ENCODE measurements at places on chromosomes 5 and 9.

GRCh38 chr5:38414348-38414747, 142.1 kb downstream of the LIFR start:
- no peak for DNase-seq

DNA sequence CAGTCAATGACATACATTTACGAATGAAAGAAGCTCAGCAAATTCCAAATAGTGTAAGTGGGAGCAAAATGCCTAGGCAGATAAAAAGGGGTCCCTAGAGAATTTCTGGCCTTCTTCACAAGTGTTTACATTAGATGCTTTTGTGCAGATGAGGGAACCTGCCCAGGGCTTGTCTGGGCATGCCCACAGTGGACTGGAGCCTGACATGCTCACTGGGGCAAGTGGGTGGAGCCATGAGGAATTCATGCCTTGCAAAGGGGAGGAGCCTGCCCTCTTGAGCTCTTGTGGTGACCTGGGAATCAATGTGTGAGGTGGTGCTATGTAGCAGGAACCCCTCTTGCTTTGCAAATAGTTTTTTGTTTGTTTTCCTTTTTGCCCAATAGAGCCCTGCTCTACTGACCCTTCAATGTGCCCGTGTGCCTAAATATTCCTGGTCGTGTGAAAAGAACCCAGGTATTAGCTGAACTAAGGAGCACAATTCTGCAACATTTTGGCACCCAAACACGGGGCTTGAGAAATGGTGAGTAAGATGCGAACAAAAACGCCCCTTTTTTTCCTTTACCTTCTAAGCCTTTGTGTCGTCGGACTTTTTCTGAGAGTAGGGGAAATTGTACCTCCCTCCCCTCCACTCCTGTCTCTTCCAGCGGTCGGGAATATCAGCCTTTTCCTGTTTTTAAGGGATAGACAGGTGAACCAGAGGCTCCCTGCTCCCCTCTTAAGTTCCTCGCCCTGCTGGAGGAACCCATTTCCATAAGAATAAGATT, 433.8 kb upstream of the CDH9 start:
- peak; percentile 70 for DNase-seq

DNA sequence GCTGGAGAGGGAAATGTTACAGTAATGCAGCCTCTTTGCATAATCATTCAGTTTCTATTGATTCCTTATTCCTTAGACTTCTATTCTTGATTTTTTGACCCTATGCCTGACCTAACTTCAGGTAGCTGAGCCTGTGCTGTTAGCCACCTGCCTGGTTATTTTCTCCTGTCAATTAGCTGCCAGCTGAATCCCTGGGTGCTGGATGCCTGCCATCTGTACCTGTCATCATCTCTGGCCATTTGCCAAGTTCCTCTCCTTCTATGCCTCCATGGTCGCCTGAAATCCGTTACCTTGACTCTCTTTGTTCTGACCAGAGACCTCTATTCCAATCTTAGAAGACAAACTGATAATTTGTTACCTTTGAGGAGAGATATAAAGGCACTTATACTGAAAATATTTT, 178.3 kb downstream of the CAVIN4 start:
- DNase-seq: no peak

DNA sequence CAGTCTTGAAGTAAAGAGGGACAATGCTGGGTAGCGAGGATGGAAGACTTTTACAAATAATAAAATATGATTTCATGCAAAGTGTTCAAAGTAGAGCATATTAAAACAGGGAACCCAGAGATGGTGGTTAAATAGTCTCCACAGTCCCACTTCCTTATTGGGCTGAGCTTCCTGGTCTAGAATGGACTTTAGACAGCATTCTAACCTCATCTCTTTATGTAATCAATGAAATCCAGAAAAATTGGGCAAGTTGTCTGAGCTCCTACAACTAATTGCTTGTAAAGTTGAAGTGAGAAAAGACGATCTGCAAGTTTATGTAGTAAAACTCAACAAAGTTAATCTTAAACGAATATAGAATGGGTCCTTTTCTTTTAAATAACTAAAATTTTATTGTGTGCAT, 328.9 kb downstream of the PJA2 start:
- no peak for DNase-seq

DNA sequence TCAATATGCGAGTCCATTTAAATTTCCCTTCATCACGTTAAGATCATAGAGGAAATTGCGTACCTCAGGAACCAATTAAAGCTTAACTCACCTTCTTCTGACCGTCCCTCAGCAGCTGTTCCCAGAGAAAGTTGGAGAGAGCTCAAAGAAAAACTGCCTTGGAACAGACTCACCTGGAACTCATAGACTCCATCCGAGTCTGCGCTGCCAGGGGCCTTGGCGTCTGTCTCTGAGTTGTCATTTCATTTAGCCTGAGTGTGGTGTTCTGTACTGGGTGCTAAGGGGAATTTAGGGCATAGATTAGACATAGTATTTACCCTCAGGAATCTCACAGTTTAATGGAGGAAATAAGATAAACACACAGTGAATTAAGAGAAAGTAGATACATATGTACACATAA, 892.7 kb downstream of the TLE1 start:
- DNase-seq: no peak

GRCh38 chr9:3868466-3868865, 342.7 kb upstream of the RFX3 start:
- DNase-seq: no peak

- DNase-seq: no peak
Observed at GRCh38 chr9:71743217-71743705, 25.1 kb downstream of the CEMIP2 start.

DNA sequence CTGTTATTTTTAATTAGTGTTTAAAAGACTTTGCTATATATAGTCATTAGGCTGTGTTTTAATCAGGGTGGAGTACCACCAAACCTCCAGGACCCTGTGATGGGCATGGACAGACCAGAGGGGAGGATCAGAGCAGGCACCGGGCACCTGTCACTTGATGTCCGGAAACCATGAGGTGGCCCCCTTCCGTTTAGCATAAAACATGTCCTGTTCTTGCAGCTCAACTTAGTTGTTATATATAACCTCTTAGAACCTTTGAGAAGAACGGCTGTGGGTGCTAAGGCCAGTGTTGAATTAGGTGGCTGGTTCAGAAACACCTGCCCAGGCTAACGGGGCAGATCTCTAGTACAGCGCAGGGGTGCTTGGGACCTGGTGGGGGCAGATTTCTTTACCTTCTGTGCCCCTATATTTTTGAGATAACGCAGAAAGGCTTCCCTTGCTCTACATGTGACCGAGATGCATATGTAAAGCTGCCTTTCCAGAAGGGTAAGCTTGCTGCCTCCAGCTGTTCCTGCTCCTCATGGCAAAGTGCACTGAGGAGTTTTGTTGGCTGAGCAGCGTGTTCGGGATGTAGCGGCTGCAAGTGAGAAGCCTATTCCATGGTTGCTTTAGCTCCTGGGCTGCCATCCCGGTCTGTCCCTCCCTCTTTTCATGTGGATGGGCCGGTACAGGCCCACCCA, 255.5 kb downstream of the FANCC start:
- no peak for DNase-seq

GRCh38 chr9:82722561-82722960, 340.4 kb downstream of the RASEF start:
- no peak for DNase-seq

DNA sequence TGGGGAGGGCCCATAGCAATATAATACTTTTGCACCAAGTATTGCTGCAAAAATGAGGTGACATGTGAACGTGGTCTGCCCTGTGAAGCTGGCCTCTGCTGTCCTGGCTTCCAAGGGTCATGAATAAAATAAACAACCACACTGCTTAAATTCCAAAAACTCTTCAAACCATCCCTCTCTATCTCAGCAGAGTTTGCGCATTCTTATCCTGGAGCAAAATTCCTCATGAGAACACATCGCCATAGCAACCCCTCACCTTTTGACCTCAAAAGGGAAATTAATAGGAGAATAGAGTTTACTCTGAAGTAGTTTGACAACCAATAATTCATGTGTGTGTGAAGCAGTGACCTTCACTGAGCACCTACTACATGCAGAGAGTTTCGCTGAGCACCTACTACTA, 342.9 kb downstream of the SPOCK1 start:
- no peak for DNase-seq

GRCh38 chr9:79663878-79664277, 92.1 kb downstream of the TLE4 start:
- DNase-seq: no peak

DNA sequence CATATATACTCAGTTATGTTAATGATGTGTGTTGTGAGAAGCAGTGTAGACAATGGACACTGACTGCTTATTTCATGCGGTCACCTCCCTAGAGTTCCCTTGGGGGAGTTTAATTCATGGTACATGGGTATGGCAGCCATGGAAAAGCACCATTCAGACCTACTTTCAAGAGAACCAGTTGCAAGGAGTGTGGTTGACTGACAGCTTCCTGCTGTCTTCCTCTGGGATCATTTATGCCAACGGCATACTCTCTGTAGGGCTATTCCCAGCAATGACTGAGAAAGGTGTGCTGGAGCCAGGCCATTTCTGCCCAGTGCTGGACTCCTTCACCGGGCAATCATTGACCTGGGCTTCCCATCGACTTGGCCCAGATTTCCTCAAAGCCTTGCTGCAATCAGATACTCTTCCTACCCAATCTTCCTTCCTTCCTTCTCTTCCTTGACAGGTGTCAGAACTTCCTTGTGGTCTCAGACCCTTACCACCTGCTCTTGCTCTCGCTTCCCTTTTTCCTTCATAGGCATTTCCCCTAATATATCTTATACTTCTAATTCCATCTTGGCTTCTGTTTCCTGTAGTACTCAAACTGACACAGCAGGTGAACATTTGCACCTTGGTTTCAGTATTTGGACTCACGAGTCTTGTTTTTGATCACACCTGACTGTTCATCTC, 3.4 kb upstream of the CLINT1 start:
- no peak for DNase-seq

GRCh38 chr5:32531885-32532520, 53.4 kb upstream of the SUB1 start:
- DNase-seq: no peak

DNA sequence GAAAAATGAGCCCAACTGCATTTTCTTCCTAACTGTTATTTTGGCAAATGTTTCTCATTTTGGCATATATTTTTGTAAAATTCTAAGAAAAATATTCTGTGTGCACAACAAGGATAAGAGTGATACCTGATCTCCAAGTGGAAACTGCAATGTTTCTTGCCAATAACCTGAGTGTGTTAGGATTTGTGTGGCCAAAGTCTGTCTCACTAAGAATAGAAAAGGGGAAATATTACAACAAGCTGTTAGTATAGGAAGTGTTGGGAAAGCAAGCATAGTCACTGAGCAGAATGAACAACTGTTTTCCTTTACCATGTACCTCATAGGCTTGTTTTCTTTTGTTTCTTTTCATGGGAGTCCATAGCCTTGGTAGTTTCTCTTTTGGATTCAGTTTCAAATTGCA, 624.2 kb downstream of the MTRR start:
- DNase-seq: no peak

DNA sequence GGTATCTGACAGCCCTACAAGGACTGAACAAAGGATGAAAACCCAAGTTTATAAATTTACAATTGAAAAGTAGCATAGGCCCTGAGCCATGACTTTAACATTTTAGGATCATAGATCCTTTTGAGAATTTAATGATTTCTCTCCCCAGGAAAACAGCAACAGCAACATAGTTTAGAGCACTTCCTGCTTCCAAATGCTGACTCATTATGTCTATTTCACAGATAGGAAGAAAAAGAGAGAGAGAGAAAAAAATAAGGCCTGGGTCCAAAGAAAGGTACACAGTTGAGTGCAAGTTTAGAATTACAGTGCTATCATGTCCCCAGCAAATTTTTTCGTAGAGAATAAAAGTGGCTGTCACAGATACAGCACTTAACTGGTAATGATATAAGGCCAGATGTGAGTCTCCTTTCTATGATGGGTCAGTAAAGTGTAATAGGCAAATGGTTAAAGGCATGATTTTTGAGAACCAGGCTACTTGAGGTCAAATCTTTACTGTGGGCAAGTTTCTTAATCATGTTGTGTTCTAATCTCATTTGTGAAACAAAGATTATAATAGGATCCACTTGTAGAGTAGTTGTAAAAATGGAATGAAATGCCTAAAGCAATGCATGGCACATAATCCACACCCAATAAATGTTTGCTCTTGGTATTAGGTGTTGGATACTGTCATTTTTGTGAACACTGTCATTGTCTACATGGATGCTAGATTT, 12.3 kb upstream of the PPP2R2B start:
- no peak for DNase-seq

DNA sequence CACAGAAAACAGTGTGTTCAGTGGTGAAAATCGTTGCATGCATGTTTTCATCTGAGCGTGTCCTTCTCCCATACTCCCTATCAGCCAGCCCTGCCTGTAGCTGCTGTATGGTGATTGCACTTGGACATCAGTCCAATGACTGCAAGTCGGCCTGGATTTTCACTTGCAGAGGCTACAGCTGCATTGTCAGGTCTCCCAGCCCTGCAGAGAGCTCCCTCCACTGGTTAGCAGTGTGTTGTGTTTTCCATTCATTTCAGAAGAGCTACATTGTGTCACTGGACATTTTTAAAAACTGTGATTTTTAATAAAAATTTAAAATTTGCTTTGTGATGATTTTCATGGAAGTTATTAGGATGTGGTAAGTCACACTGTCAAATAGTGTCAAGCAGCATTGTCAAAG, 96.6 kb downstream of the SYK start:
- no peak for DNase-seq

- no peak for DNase-seq
Observed at GRCh38 chr9:134682026-134682425, 40.4 kb downstream of the COL5A1 start.

- DNase-seq: no peak
Observed at GRCh38 chr5:104146652-104147051, 584.1 kb upstream of the NUDT12 start.

DNA sequence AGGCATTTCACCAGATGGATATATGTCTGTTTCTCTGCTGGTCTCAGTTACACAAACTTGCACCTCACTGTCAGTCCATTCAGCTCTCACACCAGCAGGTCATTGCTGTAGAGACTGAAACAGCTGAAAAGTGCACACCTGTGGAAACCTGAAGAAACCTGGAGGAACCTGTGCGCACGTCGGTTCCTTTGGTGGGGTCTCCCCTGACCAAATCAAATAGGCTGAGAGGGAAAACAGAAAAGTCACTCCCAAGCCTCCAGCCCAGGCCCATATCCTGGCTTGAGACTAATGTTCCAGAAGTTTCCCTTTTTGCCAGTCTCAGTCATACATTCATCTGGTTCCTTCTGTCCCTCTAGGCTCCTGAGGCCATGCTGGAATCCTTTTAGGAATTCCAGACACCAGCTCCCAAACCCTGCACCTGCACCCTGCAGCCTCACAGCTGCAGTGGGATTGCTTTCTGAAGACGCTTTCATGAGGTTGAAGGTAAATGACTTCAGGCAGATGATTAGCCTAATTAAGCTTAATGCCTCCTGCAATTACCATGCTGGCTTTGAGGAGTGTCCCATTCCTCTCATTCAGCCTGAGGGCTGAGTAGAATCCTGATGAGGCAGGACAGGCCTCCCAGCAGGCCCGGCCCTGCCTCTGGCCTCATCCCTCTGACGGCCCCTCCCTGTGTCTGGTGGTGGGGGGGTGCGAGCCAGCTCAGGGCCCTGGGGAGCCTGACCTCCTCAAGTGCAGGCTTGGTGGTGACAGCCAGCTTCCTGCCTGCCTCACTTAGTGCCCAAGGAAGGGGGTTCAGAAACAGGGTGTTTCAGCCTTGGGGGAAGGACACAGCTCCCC, 24.3 kb upstream of the CXCL14 start:
- DNase-seq: no peak
